Left ventricle myocardium inferior (tissue), 1 donor: ENCODE measurements at places on chromosomes 7 and 10.

DNA sequence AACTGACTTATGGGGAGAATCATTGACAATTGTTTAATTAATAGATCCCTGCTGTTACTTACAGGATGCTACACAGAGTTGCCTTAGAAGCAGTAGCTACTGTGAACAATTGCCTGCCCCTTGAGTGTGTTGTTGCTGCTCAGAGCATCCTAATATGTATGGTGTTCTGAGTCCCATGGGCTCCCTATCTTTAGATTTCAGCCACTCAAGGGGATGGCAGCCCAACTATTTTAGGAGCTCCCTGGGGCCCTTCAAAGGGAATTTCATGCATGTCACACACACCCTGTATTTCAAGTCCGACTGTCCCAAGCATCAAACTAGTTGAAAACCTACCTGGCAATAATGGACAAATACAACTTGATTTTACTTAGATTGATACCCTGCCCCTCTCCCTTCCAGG, 111.2 kb downstream of the NOC3L start:
- DNase-seq: no peak

DNA sequence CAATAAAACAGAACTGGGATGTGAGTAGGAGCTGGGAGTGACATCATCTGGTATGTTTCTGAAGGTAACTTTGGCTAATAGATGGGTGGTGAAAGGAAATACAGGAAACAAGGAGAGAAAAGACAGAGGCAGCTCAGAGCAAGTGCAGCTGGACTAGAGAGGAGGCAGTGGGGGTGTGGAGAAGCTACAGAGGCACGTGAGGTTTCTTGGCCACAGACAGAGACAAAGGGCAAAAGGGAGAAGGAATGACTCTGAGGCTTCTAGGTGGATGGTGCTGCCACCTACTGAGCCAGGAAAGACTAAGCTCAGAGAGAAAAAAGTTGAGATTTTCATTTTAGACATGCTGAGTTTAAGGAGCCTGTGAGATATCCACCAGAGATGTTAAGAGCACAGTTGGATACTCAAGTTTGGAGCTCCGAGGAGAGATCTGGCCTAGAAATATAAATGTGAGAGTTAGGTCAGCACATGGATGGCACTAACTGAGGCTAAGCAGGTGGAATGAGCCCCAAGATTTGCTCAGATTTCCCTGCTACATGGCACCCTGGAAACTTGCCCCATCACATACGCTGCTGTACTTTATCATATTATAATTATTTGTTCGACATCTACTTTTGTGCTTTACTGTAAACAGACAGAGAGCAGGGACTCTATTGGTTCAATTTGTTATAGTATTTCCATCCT, 293.0 kb upstream of the IMMP2L start:
- no peak for DNase-seq

- peak; percentile 61 for DNase-seq
These were observed 32.8 kb upstream of the SFTPD start for GRCh38 chr10:79981450-79982361.

- DNase-seq: no peak
These were observed 15.7 kb upstream of the FOXL3 start for GRCh38 chr7:274266-274665.

GRCh38 chr7:25881317-25882037, 270.5 kb upstream of the NFE2L3 start:
- DNase-seq: no peak

DNA sequence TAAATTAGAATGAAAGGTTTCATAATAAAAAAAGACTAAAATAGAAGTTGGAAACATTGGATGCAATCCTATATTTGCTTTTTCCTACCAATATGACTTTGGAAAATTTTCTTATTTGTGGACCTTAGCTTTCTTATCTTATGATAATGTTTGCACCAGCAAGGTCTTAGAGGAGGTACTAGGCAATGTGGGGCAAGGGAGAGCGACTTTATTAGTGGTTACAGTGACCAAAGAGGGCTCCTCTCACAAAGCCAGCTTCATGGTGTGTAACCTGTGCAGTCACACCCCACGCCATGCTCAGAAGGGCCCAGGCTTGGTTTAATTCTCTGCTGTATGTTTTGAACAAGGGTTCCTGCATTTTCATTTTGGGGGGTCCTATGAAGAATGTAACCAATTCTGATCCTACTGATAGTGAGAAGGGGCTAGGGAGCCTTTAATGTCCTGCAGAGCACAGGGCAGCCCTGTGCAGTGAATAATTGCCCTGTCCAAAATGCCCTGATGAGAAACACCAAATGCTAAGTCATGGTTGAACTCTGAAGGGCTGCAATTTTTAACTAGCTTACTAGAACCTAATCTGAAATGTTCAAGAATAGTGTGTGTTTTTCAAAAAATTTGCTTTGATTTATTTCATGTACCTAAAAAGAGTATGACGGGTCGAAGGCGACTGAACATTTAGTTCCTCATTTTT, 1047.8 kb downstream of the LRMDA start:
- no peak for DNase-seq

- no peak for DNase-seq
These were observed 64.8 kb upstream of the SEC61G start for GRCh38 chr7:54823776-54824175.

DNA sequence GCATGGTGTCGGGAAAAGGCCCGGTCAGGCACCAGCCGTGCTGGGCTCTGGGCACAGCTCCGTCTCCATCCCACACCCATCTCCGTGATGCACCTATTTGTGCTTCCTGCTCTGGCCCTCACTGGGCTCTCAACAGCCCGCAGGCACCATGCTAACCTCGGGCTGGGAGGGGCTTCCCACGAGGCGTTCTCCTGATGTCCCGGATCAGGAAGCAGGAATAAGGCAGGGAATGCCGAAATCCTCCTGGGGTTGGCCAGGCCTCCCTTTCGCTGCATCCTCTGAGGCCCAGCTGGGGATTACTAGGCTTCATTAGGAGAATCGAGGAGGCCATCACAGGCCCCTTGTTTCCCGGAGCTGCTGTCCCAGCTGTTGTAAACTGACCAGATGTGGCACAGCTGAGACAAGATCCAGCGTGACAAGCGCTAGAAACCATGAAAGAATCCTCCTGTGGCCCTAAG, 72.0 kb downstream of the FAM53B start:
- DNase-seq: no peak

- DNase-seq: no peak
These were observed 109.2 kb downstream of the PPP1R3A start for GRCh38 chr7:113809581-113809980.

GRCh38 chr7:47092336-47092735, 489.6 kb downstream of the TNS3 start:
- DNase-seq: no peak

DNA sequence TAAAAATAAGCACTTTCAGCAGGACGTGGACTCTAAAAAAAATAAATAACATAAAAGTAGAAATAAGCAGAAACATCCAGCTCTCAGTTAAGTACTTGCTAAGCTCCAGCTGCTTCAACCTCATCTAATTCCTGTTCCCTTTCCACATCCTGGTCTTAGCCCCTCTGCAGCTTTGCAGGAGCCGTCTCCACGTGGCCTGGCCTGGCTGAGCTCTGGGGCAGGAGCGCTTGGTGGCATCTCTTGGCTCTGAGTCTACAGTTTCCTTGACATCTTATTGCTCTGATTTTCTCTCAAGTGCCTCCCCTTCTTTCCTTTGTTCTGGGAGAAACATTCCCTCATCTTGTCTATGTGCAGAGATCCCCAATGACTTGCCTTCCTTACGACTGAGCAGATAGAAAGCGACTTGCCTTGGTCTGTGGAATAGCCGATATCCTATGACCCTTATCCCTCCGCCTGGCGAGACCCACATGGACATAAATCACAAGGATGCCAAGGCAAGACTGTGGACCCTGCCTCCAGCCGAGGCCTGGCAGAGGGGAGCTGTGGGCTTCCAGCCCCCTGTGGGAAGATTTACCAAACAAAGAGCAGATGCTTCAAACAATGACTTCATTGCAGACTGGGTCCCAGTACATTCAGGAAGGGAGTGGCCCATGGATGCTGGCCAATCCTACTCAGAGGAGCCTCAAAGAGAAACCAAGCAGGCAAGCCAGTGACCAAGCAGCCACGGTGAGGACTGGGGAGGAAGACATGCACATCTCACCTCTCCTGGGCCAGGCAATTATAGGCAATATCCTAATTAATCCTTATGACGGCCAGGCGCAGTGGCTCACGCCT, 61.9 kb downstream of the SPOCK2 start:
- DNase-seq: peak; percentile 54

DNA sequence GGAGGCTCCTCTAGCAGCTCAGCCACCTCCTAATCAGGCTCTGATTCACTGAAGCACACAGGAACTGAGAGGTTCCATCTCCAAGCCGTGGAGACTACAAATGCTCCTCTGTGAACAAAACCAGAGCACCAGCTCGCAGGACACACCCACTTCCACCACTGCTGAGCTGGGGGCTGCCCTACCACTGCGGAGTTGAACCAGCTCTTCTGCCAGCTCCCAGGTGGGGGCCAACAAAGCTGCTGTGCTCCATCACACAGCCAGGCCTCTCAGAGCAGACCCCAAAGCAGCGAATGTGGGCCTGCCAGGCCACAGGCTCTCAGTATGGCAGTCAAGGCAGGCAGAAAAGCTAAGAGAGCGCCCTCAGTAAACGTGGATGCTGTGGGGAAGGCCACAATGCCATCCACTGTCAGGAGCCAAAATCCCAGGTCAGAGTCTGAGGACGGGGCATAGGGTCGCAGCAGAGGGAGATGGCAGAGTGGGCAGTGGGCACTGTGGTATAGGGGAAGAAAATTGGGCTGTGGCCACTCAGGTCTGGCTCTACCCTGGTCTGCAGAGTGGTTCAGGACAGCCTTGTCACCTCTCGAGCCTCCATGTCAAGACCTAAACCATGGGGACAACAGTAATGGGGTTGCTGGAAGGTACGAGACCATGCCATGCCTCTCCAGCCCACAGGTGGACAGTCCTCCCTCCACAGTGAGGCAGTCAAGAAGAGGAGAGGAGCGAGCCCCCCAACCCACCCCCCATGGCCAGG, 82.1 kb downstream of the GRID1 start:
- no peak for DNase-seq

DNA sequence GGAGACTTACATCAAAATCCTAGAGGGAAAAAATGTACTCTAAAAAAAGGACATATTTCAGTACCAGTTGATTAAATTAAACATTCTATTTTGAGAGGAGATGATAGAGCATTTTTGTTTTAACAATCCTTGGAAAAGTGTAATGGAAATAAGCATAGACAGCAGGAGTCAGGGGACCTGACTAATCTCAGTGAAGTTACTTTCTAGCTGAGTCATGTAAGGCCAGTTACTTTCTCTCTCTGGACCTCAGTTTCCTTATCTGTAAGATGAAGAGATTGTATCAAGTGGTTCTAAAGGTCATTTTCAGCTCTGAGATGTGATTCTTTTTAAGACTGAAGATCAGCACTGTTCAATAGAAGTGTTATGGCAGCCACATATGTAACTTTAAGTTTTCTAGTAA, 44.1 kb downstream of the VTI1A start:
- no peak for DNase-seq

GRCh38 chr10:28737096-28737495, 59.8 kb downstream of the BAMBI start:
- DNase-seq: no peak

- DNase-seq: no peak
These were observed 20.9 kb downstream of the PLAC9 start for GRCh38 chr10:80153460-80153859.

GRCh38 chr7:68537051-68537773, 1061.1 kb upstream of the AUTS2 start:
- no peak for DNase-seq

DNA sequence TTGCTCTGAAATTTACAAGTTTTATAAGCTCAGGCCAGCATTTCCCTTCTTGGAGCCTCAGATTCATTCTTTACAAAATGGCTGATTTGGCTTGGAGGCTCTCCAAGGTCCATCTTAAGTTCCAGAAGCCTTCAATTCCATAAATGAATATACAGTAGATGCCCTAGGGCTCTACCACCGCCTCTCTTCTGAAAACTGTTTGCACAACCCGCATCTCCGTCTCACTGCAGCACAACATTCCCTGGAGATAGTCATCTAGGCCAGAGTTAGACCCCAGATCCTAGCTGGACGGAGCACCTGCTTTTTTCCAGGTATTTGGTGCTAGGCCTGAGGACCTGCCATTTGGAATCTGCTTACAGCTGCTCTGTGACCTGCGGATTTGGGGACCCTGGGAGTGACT, 50.5 kb upstream of the NRP1 start:
- no peak for DNase-seq

DNA sequence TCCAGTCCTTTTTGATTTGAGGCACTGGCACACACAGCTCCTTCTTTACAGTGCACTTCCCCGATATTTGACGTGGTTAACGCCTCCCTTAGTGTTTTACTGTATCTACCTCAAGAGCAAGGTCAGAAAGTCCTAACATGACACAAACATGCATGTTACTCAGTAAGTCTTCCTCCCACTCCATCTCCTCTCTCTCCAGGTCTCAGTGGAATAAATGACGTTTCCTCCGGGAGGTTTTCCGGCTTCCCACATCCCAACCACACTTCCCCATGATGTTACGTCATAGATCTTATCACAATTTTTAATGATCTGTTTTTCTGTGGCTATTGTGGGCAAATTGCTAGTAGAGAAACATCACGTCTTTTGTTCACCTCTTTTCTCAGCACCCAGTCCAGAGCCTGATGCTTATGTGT, 165.7 kb downstream of the PTPN20 start:
- no peak for DNase-seq

DNA sequence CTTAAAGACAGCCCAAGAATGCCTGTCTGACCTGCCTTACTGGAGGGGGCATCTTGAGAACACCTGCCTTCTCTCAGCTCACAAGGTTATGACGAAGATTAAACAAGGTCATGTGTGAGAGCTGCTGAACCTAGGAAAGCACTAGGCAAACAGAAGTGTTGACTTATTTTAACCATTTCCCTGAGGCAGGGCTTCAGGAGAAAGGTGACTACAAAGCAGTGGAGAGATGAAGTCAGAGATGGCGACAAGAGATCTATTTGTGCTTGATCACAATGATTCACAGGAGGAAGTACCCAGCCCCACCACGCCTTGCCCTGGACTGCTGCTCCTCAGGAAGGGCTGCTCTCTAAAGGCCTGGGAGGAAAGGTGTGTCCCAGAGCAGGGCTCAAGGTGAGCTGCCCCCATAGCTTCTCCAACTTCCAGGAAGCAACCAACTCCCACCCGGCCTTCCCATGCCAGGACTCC, 27.8 kb downstream of the STN1 start:
- peak; percentile 35 for DNase-seq

GRCh38 chr7:114936471-114936870, 14.6 kb downstream of the MDFIC start:
- DNase-seq: no peak

DNA sequence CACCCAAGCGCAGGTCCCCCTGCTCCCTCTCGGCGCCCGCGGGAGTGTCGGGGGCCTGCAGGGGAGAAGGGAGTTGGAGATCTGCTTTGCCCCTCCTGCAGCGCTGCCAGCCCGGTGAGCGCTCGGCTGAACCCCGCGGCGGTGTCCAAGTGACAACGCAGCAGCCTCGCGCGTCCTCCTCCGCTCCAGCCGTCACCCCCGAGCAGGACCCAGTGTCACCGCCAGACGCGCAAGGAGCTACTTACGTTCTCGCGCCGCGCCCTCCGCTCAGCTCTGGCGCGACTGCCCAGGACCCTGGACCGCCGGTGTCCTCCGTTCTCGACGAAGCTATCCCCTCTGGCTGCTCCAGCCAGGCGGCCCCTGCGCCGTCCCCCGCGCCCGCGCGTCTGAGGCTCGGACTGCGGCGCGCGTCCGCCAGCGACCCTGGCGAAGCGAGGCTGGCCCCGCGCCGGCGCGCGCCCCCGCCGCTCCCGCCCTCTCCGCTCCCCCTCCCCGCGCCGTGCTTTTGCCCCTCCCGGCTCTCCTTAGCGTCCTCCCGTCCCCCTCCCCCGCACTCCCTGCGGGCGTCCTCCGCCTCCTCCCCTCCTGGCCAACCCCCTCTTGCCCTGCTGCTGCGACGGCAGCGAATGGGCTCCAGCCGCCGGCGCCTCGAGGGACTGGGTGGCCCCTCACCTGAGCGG, at the start of gene NRCAM:
TSS of gene NRCAM (minus strand) at position 439 of the 680 bp plus-strand sequence. CDS start 216,372 bp downstream, outside the sequence.
- no peak for DNase-seq
